MCF 10A (cell line): ENCODE measurements at places on chromosomes 11 and 22. TPM values are rescaled to one million over a fixed set of nuclear protein-coding genes. Genes with fewer than 3 reads are reported as not detected.
A peak's percentile ranks its signal among the peaks of the same experiment; 100 is the strongest.

GRCh38 chr11:57100638-57101331, 81.0 kb upstream of the LRRC55 start:
- H3K27me3 ChIP-seq: no peaks in the 10 kb centered on the region
- H3K4me1 ChIP-seq: no peaks in the 10 kb centered on the region
- no peak for DNase-seq
- H3K27ac ChIP-seq: no peak overlapping the region
- no peaks in the 10 kb centered on the region for H3K36me3 ChIP-seq

GRCh38 chr11:123507043-123507442, 77.0 kb downstream of the GRAMD1B start:
- peaks cover 6% of the 10 kb centered on the region for H3K4me1 ChIP-seq
- H3K4me3 ChIP-seq: no peak overlapping the region
- no peak overlapping the region for H3K27ac ChIP-seq

- peaks cover under 1% of the 10 kb centered on the region for H3K36me3 ChIP-seq
- peaks cover 19% of the 10 kb centered on the region for H3K27me3 ChIP-seq
- H3K4me1 ChIP-seq: peaks cover 15% of the 10 kb centered on the region
- peak within 1 kb of the TSS; percentile 96 for H3K4me3 ChIP-seq
Observed at GRCh38 chr22:26428515-26429457, at the start of gene ASPHD2. Gene ASPHD2 (plus strand): TSS chr22:26429260. CDS start chr22:26433616, 4,356 bp downstream.

GRCh38 chr11:14506532-14506931, 6.9 kb upstream of the COPB1 start:
- H3K27me3 ChIP-seq: no peaks in the 10 kb centered on the region
- H3K36me3 ChIP-seq: peaks cover 84% of the 10 kb centered on the region
- no peak for DNase-seq

DNA sequence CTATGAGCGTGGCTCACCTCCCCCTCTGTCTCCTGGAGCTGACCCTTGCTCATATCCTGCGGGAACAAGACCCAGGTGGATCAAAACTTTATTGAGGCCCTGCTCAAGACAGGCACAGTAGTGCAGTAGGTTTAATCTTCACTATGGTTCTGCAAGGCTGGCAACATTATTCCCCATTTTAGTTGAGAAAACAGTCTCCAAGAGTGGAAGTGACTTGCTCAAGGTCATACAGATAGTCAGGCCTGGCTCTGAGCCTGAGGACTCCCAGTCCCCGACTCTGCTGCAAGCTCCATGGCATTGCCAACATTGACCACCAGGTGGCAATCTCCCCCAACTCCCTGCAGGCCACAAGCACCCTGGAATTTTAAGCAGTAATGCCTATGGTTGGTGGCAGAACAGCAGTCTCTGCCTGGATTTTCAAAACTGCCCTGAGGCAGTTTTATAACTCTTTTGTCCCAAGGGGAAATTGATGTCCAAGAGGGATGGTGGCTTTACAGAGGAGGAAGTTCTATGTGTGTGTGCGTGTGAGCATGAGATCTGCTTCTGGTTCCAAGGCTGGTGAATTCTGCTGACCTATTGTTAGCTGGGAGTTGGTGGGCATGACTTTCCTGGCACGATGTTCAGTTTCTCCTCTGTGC, 34.1 kb downstream of the NEU3 start:
- H3K27ac ChIP-seq: no peak overlapping the region
- H3K36me3 ChIP-seq: no peaks in the 10 kb centered on the region
- no peaks in the 10 kb centered on the region for H3K4me1 ChIP-seq
- DNase-seq: peak; percentile 76
- peaks cover 2% of the 10 kb centered on the region for H3K27me3 ChIP-seq

DNA sequence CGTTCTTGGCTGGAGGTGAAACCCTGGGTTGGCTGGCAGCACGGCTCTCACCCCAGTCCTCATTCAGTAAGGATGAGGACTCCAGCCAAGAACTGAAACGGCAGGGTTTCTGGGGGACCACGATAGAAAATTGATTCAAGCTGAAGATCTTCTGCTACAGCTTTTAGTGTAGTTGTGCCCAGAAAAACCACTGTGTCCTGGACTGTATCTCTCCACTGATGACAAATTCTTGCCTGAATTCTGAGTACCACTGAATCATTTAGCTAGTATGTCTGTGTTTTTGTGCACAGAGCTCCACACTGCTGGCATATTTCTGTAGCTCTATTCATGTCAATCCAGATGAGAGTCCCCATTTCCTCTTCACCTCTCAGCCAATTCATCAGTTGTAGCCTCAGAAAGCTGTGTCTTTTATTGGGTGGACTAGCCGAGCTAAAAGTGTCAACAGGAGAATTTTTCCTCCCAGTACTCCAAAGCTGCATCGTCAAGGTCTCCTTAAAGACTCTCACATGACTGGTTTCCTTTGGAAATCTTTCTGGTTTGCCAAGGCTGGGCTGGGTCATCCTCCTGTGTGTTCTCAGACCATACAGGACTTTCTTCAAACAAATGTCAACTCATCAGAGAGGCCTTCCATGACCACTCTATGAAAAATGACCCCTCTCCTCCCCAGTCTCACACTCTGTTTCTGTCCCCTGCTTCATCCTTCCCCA, 144.6 kb downstream of the LDLRAD3 start:
- H3K27ac ChIP-seq: no peak overlapping the region
- H3K36me3 ChIP-seq: peaks cover 79% of the 10 kb centered on the region
- no peak for DNase-seq
- no peak overlapping the region for H3K4me3 ChIP-seq
- H3K4me1 ChIP-seq: peaks cover 6% of the 10 kb centered on the region
- H3K27me3 ChIP-seq: no peaks in the 10 kb centered on the region

DNA sequence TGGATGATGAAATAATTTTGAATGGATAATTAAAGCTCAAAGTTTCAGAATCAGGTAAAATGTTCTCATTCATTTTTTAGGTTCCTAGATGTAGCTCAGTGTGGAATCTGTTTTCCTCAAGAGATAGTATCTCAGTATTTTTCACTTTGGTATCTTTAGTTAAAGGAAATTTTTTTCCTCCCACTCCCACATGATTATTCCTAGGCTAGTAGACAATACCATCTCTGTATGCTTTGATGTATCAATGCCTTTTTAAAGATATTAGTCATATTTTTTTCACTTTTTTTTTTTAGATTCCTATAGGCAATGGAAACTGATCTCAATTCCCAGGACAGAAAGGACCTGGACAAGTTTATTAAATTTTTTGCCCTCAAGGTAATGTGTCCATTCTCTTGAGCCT, 26.6 kb downstream of the ATG13 start:
- peaks cover under 1% of the 10 kb centered on the region for H3K4me1 ChIP-seq
- no peak for DNase-seq
- no peak overlapping the region for H3K4me3 ChIP-seq
- no peaks in the 10 kb centered on the region for H3K27me3 ChIP-seq
- no peak overlapping the region for H3K27ac ChIP-seq

GRCh38 chr22:30453731-30454510, 17.9 kb downstream of the SEC14L3 start:
- H3K4me1 ChIP-seq: no peaks in the 10 kb centered on the region
- no peak overlapping the region for H3K4me3 ChIP-seq
- H3K27ac ChIP-seq: no peak overlapping the region
- H3K27me3 ChIP-seq: peaks cover 11% of the 10 kb centered on the region
- DNase-seq: peak; percentile 15

- no peak for DNase-seq
Observed at GRCh38 chr11:129866311-129866710, 29.1 kb downstream of the NFRKB start.

DNA sequence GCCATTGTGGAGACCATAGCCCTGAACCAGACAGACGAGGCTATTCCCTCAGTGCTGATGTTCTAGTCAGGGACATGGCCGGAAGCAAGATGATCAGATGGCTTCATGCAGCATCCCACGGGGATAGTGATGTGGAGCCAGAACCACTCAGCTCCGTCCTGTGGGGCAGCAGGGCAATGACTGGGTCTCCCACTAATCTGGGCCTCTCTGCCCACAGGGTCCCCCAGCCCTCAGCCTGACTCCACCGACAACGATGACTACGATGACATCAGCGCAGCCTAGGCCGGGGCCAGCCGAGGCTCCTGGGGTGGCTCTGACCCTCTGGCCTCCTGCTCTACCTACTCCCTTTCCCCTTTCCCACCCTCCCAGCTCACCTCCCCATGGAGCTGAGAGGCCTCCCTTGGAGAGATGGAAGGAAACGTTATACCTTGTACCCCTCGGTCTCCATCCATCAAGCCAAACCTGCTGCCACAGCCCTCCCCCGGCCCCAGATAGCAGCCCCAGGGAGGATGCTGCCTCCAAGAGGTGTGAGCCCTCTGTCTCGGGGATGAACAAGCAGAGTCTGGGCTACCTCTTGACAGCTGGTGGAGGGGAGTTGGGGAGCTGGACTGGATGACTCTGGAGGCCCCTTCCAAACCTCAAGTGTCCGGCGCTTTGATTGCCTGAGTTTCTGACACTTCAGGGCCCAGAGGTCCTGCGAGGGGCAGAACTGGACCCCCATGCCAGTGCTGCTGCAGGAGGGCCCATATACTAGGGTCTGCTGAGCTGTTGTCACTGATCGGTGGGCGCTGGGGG, 47.8 kb downstream of the CD6 start:
- H3K36me3 ChIP-seq: no peaks in the 10 kb centered on the region
- no peak overlapping the region for H3K27ac ChIP-seq
- H3K27me3 ChIP-seq: peaks cover 79% of the 10 kb centered on the region
- no peak overlapping the region for H3K4me3 ChIP-seq
- no peaks in the 10 kb centered on the region for H3K4me1 ChIP-seq

DNA sequence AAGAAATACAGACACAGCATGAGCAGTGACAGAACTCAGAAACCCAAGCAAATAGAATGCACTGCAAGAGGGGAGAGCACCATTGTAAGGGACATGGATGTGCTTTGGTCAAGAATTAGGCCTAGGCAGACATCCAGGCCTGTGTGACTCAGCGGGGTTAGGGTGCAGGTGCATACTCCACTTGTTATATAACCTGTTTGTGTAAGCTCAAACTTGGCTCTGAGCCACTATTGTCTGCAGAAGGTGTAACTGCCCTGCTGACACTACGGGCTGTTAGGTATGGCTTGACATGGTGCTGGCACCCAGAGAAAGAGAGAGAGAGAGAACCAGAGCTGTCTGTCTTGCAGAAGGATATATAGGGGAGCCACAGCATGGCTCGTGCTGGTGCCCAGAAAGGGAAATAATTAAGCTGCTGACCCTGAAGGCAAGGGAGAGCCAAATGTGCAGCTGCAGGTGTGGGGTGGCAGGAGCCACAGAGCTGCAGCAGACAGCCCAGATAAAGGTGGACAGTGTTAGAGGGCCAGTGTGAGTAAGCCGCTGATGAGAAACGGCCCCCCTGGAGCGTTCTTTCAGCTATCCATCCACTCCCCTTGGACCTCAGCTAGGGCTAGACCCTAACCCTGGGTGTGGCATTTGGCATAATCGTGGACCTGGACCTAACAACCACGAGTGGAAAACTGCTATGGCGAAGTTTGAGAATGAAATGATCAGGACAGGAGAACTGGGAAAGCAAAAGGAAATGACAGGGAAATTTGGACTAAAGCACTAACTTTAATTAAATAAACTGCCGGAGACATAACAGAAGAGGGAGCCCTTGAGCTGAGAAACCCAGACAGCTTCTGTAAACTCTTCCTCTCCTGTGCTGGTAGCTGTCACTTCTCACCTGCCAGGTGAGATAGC, 253.0 kb upstream of the CCDC179 start:
- peaks cover 8% of the 10 kb centered on the region for H3K4me1 ChIP-seq
- no peaks in the 10 kb centered on the region for H3K36me3 ChIP-seq
- no peak overlapping the region for H3K4me3 ChIP-seq
- H3K27ac ChIP-seq: no peak overlapping the region
- DNase-seq: peak; percentile 44

DNA sequence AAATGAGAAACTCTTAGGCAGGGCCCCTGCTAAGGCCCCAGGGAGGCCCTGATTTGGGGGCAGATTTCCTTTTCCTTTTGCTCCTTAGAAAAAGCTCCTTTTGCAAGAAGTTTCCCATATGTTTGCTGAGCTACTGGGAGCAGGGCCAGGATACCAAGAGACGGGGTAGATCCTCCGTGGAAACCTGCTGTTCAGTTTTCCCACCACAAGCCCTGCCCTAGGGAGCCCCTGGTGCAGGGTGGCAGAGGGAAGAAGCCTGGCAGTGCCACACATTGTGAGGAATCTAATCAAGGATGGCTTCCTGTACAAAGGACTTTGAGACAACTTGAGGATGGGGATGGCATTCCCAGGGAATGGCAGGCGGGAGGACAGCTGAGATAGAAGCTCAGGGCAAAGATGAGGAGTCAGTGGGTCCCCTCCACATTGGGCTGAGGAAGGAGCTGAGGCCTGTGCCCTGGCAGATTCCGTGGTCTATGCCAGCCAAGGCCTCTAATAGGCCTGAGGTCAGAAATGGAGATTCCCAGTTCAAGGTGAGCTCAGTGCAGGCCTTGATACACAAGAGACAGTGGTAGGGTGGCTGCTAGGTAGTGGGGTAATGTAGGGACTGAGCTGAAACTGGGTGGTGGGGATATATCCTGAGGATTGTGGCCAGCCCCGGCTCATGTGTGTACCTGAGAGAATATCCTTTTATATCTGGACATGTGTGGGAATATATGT, 15.0 kb downstream of the TUB start:
- no peak overlapping the region for H3K27ac ChIP-seq
- no peak overlapping the region for H3K4me3 ChIP-seq
- no peak for DNase-seq

- H3K36me3 ChIP-seq: no peaks in the 10 kb centered on the region
- peaks cover 24% of the 10 kb centered on the region for H3K27me3 ChIP-seq
- DNase-seq: peak; percentile 84
- no peak overlapping the region for H3K27ac ChIP-seq
Observed at GRCh38 chr11:112525270-112525669, 264.6 kb upstream of the PLET1 start.

Gene NLRX1
- total RNA-seq: 16.7 and 18.9 TPM in 2 replicates

Gene C11orf87
- not detected in 2 replicates for total RNA-seq

Gene KRTAP5-9
- total RNA-seq: not detected in 2 replicates

Gene CELSR1
- 49.1 and 69.2 TPM in 2 replicates for total RNA-seq

Gene BRSK2
- 0.34 and 0.44 TPM in 2 replicates for total RNA-seq

Gene P2RY6
- total RNA-seq: not detected in 2 replicates

Gene OVOL1
- total RNA-seq: not detected in 2 replicates

Gene NAALAD2
- total RNA-seq: not detected in 2 replicates

Gene SLC43A3
- total RNA-seq: 96.6 and 112 TPM in 2 replicates

Gene GRAP2
- 0.12 TPM in 1 of 2 replicates, not detected in the other for total RNA-seq

Gene TBX10
- total RNA-seq: not detected in 2 replicates

Gene KCNE3
- total RNA-seq: not detected in 2 replicates
